Hematopoietic multipotent progenitor cell treated with erythropoietin and hydrocortisone succinate and interleukin-3 and kit ligand, for 17 days (in vitro differentiated cells): ENCODE measurements at places on chromosomes 7 and 10.

- DNase-seq = peak; percentile 62
Measured at GRCh38 chr10:63521416-63522276, 445 bp downstream of the REEP3 start.

DNA sequence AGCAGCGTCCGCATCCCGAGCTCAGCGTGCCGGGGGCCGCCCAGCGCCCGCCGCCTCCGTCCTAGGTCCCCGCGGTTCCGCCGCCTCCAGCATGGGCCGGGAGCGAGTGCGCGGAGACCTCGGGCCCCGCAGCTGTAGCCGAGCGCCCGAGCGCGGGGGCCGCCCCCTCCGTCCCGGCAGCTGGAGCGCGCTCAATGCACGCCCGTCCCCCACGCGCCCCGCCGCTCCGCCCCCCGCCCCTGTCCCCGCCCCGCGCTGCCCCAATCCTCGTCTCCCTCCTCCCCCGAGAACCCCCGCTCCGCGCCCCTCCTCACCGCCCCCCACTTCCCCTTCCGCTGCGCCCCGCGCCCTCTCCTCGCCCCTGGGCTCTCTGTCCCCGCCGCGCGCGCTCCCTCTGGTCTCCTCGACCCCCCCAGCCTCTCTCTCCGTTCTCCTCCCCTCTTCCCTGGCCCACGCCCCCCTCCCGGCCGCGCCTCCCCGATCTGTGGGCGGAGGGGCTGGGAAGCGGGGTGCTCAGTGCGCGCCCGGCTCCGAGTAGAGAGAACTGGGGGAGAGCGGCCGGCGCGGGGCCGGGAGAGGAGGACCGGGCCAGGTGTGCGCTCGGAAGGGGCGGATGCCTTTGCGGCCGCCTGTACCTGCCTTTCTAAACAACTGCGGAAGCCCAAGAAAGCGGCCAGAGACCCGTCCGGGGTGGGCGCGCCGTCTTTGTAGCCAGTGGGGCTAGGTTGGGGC, at the start of gene VIPR2:
Gene VIPR2, minus strand, starts transcription at position 110 of the 732 bp plus-strand sequence. Its CDS starts 96 bp downstream, at position 14.
- DNase-seq = no peak

DNA sequence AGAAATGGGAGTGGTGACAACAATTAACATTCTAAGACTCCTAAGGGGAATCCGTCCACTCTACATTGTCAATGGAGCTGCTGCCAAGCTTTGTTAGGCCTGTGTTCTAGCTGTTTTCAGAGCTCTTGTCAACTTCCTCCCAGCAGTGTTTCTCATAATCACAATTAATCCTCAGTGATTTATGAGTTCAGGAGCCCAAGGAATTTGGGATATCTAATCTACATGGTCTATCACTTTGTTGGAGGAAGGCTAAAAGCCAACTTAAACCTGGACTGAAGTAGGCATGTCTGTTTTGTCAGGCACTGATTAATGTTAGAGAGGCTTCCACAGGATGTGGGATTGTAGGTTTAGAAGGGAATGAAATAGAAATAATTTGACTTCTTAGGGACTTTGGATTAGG, 10.2 kb upstream of the OR2F2 start:
- no peak for DNase-seq

GRCh38 chr7:64651632-64652165, 14.2 kb upstream of the ZNF107 start:
- no peak for DNase-seq

DNA sequence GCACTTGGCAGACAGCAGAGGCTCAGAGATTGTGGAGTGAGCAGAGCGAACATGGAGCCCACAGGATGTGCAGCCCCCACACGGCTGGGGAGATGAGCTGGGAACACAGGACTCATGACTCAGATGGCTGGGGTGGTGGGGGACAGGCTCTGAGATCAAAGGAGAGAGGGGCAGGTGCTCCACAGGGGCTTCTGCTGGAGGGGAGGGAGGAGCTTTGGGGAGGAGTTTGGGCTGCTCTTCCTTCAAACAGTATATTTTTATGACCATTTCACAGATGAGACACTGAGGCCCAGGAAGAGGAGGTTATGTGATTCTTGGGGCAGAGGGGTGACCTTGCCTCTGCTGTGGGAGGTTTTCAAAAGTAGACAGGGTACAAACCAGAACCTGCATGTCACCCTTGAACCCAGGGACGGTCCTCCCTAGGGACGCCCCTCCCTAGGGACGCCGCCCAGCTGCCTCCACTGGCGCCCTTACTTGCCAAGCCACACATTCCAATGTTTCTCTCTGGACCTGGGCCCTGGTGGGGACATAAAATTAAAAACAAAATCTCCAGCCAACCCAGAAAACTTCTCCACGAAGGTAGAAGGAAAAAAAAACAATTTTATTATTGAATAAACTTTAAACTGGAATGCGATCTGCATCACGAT, 981 bp upstream of the CRYGN start:
- no peak for DNase-seq

DNA sequence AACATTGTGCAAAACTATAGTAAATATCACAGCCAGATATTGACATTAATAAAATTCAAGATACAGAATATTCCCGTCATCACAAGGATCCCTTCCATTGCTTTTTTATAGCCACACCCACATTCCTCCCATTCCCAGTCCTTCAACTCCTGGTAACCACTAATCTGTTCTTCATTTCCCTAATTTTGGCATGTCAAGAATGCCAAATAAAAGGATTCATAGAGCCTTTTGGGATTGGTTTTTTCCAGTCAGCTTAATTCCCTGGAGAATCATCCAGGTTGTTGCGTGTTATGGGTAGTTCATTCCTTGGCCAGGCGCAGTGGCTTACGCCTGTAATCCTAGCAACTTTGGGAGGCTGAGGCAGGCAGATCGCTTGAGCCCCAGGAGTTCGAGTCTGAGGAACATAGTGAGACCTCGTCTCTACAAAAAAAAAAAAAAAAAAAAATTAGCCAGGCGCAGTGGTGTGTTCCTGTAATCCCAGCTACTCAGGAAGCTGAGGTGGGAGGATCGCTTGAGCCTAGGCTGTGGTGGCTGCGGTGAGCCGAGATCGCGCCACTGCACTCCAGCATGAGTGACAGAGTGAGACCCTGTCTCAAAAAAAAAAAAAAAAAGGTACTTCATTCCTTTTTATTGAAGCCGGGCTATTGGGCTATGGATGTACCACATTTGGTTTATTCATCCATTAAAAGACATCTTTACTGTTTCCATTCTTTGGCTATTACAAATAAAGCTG, 2.7 kb downstream of the OGDH start:
- no peak for DNase-seq

DNA sequence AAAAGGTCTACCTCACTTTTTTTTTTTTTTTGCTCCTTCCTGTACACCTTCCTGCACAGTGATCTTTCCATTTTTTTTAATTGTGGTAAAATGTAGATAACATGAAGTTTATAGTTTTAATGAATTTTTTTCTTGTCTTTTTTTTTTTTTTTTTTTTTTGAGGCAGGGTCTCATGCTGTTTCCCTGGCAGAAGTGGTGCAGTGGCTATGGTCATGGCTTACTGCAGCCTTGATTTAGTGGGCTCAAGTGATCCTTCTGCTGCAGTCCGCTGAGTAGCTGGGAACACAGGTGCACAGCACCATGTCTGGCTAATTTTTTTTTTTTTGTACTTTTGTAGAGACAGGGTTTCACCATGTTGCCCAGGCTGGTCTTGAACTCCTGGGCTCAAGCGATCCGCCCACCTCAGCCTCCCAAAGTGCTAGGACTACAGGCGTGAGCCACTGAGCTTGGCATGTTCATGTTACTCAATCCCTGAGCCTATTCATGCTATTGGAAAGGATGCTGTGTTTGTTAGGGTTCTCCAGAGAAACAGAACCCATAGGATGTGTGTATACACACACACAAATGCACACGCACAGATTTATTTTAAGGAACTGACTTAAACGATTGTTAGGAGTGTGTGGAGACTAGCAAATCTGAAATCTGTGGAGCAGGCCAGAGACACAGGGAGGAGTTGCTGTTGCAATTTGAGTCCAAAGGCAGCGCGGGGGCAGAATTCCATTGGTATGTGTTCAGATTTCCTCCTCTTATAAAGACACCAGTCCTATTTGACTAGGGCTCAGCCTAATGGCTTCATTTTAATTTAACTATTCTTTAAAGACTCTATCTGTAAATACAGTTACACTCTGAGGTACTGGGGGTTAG, 29.1 kb downstream of the GALNT11 start:
- no peak for DNase-seq

DNA sequence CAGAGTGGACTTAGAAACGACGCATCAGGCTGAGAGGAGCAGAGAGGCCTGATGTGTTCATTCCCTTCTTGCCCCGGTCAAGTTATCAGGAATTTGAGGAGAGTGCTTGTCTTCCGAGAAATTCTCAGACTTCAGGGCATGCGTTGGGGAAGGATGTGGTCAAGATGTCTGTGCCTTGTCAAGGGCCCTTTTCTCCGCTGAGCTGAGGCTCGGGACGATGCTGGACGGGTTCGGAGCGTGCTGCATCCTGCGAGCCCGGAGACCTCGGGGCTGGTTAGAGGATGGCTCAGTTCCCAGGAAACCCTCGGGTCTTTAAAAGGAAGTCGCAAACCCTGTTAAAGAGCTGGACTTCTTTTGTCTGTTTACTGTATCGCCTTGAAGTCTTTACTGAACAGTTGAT, 325.4 kb downstream of the ADARB2 start:
- DNase-seq = no peak

GRCh38 chr10:10149899-10150298, 867.8 kb upstream of the CELF2 start:
- no peak for DNase-seq

DNA sequence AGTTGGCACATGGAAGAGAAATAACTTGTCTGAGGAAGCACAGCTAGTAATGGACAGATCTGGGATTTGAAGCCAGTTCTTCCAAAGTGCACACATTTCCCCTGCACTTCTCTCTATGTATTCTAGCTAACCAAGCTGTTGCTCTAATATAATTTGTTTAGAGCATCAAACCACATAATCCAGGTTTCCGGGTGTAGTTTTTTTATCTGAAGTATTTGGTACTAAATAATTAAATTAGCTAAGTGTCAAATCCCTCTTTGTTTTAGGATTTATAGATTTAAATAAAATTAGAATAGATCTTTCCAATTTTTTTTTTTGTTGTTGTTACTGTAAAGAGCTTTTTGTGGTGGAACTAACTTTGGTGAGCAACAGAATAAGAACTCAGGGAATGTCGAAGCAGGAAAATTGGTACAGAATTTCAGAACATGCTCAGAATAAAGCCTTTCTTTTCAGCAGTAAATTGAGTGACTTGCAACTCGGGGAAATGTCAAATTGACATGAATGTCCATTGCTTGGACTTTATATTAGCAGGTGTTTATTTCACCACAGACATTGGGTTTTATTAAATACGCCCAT, 33.7 kb downstream of the CAMK1D start:
- DNase-seq = no peak

DNA sequence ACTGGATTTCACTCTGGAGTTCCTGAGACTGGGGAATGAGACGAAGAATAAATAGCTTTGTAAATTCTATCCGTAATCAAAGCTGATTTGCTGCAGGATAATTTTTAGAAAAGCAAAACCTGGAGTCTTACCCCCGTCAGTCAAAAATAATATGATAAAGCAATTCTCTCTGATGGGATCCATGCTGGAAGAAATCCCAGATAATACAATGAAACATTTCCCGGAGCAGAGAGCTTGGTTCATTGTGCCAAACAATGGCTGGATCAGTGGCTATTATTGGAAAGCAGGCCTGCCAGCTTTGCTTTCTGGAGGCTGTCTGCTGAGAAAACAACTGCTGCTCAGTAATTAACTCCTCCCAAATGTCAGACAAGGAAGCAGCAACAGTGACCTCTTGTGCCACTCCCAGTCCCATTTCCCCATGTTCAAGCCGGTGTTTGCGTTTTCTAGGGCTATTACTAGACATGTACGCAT, 609.4 kb upstream of the PCDH15 start:
- DNase-seq = no peak

DNA sequence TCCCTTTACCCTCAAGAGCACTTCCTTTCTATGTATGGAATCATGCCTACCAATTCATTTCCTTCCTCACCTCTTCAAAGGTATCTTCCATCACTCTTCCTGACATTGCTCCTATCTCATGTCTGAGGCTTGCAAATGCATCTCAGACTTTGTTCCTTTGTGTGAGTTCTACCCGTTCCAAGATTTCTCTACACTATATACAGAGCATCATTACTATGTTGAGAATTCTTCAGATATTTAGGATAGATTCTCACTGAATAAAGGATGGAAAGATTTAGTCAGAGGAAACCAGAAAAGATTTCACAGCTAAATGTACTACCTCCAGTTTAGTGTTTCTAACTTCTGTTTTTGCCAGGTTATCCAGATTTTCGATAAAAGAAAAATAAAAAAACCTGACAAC, 462.7 kb downstream of the PHTF2 start:
- no peak for DNase-seq

DNA sequence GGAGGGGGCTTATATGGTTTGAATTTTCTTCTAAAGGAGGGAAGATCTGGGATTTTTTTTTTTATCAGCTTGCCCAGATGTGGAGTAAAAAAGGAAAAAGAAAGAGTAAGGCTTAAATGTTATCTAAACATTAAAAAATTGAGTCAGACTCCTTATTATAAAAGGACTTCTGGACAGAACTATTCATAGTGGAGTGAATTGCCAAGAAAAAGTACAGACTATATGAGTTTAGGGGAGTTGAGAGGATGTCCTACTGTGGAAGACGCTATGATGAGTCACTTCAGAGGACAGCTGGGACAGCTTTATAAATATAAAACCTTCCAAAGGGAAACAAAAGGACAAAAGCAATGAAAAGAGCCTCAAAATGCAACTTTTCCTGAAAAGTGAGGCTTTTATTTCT, 73.0 kb downstream of the TFPI2 start:
- no peak for DNase-seq

GRCh38 chr10:76117949-76118348, 686.5 kb downstream of the LRMDA start:
- DNase-seq = no peak

DNA sequence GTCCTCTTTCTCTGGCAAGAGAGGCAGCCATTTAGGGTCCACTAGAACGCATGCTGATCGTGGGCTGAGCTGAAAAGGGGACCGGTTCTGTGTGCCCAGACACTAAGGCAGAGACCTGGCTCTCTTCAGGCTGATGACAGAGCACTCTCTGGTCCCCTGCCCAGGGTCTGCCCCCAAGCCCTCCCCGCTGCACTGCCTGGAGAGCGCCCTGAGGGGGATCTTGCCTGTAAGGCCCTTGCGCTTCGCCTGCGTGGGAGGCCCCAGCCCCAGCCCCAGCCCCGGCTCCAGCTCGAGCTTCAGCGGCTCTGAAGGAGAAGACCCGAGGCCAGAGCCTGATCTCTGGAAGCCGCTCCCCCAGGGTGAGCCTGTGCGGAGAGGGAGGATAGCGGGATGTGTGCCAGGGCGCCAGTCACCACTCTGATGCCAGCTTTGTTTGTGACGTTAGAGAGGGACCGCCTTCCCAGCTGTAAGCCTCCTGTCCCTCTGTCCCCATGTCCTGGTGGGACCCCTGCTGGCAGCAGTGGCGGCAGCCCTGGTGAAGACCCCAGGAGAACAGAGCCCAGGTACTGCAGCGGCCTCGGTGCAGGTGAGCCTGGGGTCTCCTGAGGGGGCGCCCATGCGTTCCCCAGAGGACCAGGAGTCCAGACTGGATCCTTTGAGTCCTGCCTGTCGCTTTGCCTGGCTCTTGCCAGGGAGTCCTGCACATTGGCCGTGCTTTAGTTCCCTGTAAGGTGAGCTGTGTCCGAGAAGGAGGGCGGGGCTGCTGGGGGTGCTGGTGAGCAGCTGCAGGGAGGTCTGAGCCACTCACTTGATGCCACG, 43.2 kb downstream of the ZNF467 start:
- DNase-seq = no peak

- DNase-seq = no peak
Measured at GRCh38 chr10:34003561-34003960, 669.1 kb upstream of the NRP1 start.

GRCh38 chr10:96588616-96589419, 2.0 kb upstream of the TM9SF3 start:
- DNase-seq = no peak
